ENCODE measurements at places on chromosomes 6 and 20.

GRCh38 chr6:54248319-54248718 is 59.9 kb upstream of the TINAG start:
- no peak for DNase-seq

GRCh38 chr6:123402052-123402451 is 234.7 kb downstream of the TRDN start:
- no peak for DNase-seq

GRCh38 chr20:22214296-22214695 is 370.1 kb downstream of the FOXA2 start:
- DNase-seq = no peak

GRCh38 chr20:1033751-1034414 is 31.8 kb upstream of the RSPO4 start:
- no peak for DNase-seq

GRCh38 chr6:13124131-13124530 is 204.2 kb downstream of the TBC1D7 start:
- DNase-seq = peak; percentile 23

DNA sequence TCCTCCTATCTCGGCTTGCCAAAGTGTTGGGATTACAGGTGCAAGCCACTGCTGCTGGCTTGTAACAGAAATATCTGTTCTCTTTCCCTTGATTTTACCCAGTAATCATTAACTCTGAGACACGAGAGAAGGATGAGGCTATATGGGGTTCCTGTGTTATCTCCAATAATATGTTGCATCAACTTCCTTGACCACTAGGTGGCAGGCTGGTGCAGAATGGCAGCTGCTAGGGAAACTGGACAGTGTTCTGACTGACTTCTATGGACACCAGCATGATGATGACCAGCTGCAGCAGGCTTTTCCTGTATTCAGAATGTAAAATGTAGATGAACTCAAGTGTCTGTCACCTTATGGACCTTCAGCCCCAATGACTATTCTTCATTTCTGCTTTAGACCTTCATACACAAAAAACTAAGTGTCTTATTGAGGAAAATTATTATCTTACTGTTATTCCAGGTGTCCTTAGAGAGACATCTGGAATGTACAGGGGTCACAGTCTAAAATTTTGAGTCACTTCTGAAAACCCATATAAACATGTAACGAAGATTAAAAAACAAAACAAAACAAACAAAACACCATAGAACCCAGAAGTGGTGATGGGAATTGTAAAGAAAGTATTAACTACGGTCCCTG is 20.4 kb upstream of the CD109 start:
- peak; percentile 80 for DNase-seq

- DNase-seq = no peak
These were observed 88.2 kb downstream of the TCP11 start for GRCh38 chr6:35052694-35053565.

GRCh38 chr20:3728876-3729275 is 3.6 kb upstream of the HSPA12B start:
- no peak for DNase-seq

- peak; percentile 99 for DNase-seq
These were observed 85.6 kb downstream of the MRPL14 start for GRCh38 chr6:44041461-44042260.

GRCh38 chr6:139846538-139847456 is 472.3 kb upstream of the CITED2 start:
- no peak for DNase-seq

GRCh38 chr20:23257848-23258746 is 92.5 kb upstream of the NXT1 start:
- DNase-seq = peak; percentile 83

DNA sequence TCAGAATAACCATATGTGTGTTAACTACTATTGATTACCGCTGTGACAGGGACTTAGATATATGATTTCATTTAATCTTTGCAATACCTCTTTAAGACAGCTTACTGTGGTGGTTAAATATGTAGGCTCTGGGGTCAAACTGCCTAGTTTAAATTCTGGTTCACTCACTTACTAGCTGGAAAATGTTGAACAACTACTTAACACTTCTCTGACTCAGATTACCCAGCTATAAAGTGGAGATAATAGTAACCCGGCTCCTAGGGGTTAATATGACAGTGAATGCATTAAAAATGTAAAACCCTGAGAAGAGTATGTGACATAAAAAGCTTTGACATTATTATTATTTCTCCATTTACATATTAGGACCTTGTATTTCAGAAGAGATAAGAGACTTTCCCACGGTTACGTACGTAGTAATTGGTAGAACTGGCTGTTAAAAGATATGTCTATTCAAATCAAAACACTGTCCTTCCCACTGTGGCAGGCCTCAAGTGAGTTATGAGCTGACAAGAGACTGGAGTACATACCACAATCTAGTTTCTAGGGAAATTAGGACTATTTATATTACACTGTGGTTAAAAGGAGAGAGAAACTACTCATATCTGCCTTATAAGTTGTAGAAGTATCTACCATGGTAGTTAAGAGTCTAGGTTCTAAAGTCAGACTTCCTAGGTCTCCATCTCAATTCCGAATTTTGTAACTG is 4.4 kb upstream of the PLCB1 start:
- DNase-seq = no peak

DNA sequence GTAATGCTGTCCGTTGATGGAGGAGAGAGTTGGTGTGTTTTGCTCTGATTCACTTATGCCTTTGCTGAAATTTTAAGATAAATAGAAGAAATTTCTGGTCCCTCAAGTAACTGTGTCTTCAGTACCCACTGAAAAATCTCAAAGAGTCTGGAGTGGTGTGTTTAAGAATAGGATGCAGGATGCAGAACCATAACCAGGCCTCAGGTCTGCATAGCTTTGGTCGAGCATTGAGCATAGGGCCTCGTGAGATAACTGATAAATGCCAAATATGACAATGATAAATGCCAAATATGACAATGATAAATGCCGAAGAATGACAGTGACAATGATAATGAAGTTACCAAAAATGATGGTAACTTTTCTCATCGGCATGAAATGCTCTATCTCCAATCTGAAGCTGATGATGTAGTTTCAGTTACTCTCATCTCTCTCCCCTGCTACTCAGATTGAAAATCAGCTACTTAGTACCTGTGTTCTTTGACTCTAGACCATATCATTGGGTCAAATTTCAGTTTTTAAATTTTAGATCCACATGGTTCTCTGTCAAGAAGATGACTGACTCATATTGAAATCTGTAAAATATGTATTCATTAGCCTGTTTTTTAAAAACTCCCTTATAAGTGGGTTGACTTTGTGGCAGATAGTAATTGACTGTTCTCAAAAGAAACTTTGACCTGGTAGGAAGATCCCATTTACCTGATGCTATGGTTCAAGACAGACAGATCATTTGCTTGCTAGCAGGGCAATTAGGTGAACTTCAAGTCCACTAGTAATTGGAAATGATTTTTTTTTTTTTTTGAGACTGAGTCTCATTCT is 96.6 kb downstream of the SLC16A10 start:
- no peak for DNase-seq

DNA sequence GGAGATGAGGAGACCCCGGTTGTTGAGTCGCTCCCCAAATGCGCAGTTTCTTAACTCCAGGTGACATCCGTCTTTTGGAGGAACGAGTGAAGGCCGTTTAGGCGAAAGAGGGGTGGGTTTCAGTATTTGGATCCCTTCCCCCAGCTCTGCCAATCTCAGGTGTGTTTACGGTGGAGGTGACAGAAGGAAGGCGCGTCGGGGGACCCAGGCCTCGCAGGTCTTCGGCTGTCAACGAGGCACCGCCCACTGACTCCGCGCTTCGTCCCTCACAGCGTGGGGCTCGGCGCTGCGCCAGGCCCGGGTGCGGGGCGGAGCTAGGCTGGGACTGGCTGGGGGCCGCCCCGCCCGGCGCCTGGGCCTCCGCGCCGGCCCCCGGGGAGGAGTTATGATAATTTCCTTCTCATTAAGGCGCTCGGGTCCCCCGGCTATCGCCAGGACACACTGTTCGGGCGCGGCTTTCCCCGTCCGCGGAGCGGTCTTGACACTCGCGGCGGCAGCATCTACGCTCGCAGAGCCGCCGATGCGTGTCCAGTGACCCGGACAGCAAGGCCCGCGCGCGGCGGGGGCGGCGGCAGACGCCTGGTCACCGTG is at the start of gene TFAP2C:
TSS of gene TFAP2C (plus strand) at position 434 of the 591 bp plus-strand sequence. CDS start 239 bp downstream, outside the sequence.
- peak; percentile 87 for DNase-seq

DNA sequence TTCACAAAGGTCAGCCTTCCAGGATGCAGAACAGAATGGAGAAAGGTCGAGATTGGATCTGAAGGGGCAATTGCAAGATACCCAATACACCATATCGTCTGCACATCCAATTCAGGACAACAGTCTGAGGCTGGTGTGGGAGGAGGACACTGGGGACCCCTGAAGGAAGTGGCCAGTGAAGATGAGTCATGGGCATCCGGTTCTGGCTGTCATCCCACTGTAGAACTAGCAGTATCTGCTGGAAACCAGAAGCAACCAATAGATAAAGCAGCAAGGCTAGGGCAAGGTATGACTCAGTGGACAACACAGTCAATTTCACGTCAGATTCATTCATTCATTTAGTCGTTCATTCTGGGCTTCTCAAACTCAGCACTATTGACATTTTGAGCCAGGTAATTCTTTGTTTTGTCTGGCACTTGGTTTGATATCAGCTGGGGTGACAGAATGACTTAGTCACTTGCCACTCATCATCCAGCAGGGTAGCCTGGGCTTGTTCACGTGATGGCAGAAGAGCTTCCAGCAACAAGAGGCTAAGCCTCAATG is 30.3 kb upstream of the SHLD1 start:
- peak; percentile 58 for DNase-seq

DNA sequence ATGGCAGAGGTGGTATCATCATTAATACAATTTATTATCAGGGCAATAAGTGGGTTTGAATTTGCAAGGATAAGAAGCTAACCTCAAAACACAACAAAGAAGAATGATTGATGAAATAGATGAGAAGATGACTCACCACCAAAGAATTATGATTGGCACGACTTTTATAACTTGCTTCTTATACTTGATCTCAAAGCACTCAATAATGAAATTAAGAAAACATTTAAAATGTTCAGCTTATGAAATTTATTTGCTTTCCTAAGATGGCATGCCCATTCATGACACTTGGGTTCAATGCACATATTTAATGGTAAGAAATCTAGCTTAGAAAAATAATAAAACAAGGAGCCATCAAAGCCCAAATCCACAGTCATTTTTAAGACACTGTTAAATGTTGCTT is 477.5 kb downstream of the GJA1 start:
- peak; percentile 29 for DNase-seq

GRCh38 chr6:113616701-113617274 is 240.4 kb upstream of the MARCKS start:
- no peak for DNase-seq

DNA sequence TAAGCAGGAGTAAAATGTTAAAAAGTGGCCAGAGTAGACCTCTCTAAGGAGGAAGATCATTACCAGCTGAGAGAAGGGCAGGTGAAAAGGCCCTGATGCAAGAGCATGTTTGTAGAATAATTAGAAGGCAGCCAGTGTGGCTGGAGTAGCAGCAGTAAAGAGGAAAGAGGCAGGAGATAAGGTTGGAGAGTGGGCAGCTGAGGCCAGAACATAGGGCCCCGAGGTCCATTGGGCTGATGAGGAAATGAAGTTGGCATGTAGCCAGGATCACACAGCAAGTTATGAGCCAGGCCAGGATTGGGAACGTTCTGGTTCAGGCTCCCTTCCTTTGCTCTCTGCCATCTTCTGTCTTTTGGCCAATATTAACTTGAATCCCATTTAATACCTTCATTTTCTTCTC is 51.6 kb downstream of the RALY start:
- peak; percentile 16 for DNase-seq

DNA sequence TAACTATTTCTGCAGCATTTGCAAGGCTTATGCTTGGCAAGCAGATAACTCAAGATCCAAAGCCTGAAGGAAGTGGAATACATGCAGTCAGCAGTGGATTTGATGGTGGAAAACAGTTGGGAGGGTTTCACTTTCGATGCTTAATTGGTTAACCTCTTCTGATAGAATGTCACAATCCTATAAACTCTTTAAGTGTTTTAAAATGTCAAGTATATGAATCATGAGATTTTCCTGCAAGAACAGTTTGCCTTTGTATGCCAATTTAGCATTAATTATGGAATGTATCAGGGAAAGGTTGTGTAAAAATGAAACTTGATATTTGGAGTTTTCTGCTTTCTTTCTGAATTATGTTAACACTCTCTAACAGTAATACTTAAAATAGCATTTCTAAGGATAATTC is 36.6 kb downstream of the NKX2-4 start:
- DNase-seq = peak; percentile 18

All from EL (cell line).